GM23338 (cell line): ENCODE measurements at places on chromosomes 16 and 17.
A peak's percentile ranks its signal among the peaks of the same experiment; 100 is the strongest.

DNA sequence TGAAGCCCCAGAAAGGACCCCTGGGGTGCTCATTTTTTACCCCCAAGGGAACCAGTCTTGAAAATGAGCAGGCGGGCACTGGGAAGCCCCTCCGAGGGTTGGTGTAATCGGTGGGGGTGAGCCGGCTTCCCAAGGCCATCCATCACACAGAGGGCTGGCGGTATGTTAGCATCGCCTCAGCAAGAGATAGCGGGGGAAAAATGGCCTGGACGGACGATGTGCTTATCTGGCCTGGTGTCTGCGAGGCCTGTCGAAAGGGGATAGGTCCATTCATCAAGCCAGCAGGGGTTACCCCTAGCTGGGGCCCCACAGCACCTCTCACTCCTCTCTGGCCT is 188.9 kb downstream of the IRF8 start:
- DNase-seq: no peak

- no peak for DNase-seq
Measured at GRCh38 chr17:71229070-71229469, 891.8 kb upstream of the SOX9 start.

GRCh38 chr17:57755480-57756070 is 10.5 kb upstream of the CCDC182 start:
- DNase-seq: peak; percentile 35

GRCh38 chr16:89167425-89167941 is 4.1 kb upstream of the CDH15 start:
- DNase-seq: peak; percentile 95

- peak; percentile 10 for DNase-seq
Measured at GRCh38 chr17:34451313-34451712, 88.3 kb upstream of the CCL1 start.

GRCh38 chr16:55120408-55120807 is 189.7 kb downstream of the IRX5 start:
- peak; percentile 27 for DNase-seq

DNA sequence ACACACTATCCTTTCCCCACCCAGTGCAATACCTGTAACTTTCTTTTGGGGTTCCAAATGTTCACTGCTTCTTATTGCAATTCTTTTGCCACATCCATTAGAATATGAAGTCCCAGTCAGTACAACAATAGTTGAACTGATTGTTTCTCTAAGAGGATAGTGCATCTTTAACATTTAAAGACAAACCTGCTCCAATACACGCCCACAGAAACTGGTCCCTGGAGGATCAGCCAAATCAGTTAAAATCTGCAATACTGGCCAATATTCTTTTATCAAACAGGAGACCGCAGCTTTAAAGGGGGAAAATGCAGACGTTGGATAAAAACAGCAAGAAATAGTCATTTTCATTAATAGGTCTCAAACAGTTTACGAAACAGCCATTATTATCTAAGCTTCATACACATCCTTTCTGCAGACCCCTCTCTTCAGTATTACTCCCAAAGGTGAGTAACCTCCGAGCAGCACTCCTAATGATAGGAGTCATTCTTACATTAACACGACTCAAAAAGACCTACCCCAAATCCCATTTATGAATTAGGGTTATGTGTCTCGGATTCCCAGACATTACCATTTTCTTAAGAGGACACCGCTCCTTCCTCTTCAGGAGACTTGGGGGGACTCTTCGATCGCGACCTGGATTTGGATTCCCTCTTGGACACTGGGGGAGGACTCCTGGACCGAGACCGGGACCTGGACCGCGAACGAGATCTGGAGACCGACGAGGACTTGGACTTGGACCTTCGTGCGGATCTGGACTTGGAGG is 1.4 kb downstream of the SRSF2 start:
- no peak for DNase-seq

DNA sequence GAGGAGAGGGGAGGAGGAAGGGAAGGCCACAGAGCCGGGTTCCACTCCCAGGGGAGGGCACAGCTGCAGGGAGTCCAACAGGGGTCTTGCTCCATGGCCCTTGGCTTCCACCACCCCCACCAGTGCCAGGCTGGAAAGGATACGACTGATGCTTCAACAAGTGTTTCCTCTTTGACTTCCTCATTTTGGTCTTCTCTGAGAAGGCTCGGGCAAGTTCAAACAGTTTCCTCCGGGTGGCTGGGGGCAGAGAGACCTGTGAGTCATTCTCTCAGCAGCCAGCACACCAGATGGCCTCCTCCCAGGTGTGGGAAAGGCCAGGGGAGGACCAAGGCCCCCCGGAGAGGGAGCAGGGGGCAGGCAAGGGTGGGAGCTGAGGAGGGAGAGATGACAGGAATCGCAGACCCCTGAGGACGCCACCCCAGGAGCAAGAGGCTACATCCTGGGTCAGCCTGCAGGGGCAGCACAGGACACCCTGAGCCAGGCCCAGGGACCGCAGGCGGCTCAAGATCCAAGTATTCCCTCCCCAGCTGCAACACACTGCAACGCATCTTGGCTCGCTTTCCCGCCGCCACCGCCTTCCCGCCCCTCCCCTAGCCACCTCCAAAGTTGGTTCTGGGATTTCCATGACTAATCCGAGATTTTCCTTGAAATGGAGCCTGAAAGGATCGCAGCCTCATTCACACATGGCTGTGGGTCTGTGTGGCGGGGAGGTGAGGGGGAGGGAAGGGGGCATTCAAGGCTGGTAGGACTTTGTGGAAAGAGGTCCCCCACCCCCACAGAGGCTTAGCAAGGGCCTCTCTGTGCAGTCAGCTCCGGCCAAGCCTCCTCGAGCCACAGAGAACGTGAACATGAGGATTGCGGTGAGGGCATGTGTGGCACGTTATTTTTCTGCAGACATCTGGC is 18.4 kb upstream of the MRPS23 start:
- peak; percentile 86 for DNase-seq
